Cerebellum (tissue), 4 donors: ENCODE measurements at places on chromosomes 13 and 19. TPM values are rescaled to one million over a fixed set of nuclear protein-coding genes. Genes with fewer than 3 reads are reported as not detected.

- DNase-seq, result no peak
Observed at GRCh38 chr13:91135968-91136367, 211.5 kb upstream of the MIR17HG start.

DNA sequence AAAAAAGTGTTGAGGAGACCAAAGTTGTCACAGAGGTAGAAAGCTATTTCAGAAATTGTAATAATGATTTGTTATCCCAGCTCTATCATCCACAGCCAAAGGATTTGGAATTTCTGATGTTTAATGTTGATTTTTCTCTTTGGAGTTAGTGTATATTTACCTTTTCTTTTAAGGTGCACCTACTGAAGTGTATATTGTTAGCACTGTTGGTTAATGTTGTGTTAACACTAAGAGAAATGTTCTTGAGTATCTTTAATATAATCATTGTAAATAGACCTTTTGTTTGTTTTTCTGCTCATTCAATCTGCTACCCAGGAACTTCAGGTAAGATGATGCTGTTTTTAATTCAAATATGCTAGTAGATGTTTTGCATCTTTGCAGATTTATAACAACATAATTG, 57.5 kb downstream of the ZAR1L start:
- no peak for DNase-seq

DOCK6 gene
- total RNA-seq, result 10.5 TPM

SYCN gene
- total RNA-seq, result not detected

DNA sequence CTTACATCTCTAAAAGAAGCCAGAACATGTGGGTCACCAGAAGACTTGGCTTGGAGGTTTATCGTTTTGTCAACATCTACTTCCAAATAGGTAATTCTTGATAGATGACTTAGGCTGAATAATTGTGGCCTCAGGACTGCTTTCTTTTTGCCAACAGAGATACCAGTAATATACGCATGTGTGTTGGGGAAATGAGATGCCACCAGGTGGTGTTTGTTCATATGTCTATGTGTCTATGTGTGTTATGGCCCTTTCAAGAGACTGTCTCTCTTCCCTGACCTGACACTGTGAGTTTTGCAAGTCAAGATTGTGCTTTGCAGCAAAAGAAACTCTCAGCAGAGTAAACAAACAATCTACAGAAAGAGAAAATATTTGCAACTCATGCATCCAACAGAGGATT, 31.6 kb upstream of the METTL21C start:
- DNase-seq, result no peak

GRCh38 chr13:48975101-48975855, 434 bp upstream of the FNDC3A start:
- DNase-seq, result peak; percentile 10

GRCh38 chr13:40968416-40969000, 50.6 kb downstream of the ELF1 start:
- DNase-seq, result no peak

- no peak for DNase-seq
Observed at GRCh38 chr19:4077800-4078684, 11.3 kb upstream of the ZBTB7A start.

CEACAM16 gene
- total RNA-seq, result not detected

BLVRB gene
- total RNA-seq, result 12.0 TPM
